ENCODE measurements at places on chromosomes 7 and 10.

- no peak for DNase-seq
Observed at GRCh38 chr10:120188950-120189349, 268.1 kb upstream of the PLPP4 start.

- DNase-seq, result no peak
Observed at GRCh38 chr7:2182461-2182860, 50.3 kb downstream of the MAD1L1 start.

DNA sequence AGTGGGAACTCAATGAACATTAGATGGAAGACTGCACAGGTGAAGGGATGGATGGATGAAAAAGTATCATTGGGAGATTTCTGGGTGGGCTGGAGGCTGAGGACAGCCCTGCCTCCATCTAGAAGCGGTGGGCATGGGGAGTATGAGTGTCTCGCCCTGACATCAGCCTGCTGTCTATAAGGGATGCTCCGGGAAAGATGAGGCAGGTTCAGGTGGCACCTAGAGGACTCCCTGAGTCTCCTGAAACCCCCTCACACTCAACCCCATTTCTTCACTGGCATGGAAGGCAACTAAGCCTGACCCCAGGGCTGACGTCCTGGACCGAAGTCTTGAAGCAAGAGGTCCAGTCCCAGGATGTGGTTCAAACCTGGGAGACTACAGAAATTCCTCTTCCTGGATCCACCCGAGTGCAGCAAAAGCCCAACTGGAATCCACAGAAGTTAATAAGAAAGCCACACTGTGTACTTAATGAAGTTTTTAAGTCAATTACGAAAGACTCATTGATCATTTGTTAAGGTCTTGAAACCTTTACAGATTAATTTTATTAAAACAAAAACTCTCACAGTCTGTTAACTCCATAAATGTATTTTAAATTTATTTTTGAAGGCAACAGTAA is 238.8 kb downstream of the EMX2 start:
- DNase-seq, result no peak

- no peak for DNase-seq
Observed at GRCh38 chr7:13024121-13024674, 336.8 kb downstream of the ARL4A start.

DNA sequence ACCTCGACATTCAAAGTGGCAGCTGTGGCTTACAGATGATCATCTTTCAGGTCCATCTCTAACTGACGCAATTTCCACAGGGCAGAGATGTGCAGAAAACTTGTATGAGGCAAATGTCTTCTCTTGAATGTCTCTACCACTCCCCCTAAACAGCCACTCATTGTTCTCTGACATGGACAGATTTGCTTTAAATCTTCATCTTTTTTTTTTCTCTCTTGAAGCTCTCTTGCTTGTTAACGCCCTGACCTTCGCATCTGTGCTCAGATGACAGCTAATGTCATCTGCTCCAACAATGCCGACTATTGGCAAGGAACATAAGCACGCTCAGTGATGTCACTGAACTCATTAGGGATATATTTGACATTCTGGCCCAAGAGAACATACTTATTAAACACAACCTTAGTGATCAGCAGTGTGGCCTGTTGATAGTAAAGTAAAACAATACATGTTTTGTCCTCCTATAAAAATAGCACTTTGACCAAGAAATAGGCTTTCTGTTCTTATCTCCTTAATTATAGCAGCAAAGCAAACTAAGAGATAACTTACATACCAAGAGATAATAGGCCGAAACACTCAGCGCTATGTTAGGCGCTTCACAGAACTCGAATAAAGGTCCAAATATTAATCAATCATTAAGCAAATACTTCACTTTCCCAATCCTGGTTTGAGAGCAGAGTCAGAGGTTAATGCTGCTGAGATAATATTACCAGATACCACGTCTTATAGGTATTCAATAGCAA is 583.5 kb downstream of the PARD3 start:
- no peak for DNase-seq

DNA sequence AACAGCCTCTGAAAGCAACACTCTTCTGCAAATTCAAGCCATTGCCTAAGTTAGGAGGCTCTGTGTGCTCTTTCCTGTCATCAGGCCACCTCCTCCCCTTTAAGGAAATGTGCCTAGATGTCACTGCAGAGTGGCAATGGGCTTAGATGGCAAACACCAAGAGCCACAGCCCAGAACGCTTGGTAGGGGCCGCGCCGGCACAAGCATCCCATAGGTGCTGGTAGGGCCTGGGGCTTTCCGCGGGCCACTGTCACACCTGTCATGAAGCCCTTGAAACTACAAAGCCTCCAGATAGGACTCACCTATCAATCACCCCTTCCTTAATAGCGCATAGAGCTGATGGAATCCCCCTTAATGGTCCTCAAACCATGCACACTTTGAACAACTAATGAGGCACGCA is 299.9 kb downstream of the GRID1 start:
- DNase-seq, result no peak

GRCh38 chr10:88999625-89000024 is 9.0 kb downstream of the FAS start:
- DNase-seq, result no peak

DNA sequence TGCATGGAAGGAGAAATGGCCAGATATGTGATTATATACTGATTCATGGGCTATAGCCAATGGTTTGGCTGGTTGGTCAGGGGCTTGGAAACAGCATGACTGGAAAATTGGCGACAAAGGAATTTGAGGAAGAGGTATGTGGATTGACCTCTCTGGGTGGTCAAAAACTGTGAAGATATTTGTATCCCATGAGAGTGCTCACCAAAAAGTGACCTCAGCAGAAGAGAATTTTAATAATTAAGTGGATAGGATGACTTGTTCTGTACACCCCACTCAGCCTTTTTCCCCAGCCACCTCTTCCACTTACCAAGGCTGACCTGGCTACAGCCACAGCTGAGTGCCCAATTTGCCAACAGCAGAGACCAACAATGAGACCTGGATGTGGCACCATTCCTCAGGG is 146.7 kb downstream of the GPR37 start:
- no peak for DNase-seq

DNA sequence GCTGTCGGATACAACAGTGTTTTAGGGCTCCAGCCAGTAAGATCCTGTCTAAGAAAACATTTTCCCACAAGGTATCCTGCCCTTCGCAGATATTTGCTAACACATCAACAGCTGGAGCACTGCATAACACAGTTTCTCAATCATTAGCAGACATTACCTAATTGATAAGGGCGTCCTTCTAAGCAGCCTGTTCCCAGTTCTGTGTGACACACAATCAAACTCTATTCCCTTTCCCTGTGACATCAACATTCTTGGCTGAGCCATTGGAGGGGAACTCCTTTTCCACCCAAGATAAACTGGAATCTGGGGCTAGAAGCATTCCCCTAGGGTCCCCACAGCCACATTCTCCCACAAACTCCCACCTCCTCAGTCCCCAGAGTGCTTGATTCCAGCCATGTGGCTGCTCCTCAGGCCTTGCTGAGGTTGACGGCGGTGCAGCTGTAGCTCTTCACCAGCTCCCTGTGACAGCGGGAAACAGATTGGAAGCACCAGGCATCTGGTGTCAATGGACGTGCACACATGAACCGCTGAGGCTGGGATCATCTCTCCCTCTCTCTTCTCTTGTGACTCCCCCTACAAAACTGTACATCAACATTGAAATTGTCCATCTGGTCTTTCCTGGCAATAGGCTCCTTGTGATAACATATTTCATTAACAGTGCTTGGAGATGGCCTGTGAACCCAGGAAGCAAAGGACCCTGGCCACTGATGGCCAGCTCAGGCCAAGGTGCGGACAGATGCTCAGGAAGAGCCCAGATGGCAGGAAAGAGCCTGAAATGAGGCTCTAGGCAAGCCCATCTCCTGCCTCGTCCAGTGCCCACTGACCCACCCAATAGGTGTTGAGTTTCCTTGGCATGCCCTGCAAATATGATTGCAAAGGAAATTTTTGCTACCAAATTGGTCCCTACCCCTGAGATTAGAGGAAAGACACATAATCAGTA is 131.1 kb upstream of the TBX20 start:
- no peak for DNase-seq

GRCh38 chr10:99329304-99329553 is at the start of gene CNNM1:
Gene CNNM1 (plus strand): TSS chr10:99329356. CDS start chr10:99329388, 32 bp downstream.
- DNase-seq, result no peak

DNA sequence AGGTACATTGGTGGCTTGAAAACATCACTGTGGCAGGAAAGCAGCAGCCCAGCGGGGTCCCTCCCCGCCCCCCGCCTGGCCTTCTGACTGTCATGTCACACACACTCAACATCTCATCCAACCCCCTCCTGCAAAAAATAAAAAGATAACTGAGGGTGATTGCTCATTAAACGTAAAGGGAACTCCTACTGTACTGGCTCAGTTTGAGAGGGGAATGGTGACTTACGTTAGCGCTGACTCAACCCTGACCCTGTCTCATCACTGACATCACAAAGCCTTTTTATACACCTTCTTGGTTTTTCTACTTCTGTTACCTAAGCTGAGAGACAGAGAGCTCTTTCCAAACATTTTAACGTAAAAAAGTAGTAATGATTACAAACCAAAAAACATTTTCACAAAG is 48.8 kb downstream of the ADARB2 start:
- DNase-seq, result no peak

- DNase-seq, result no peak
Observed at GRCh38 chr7:112692333-112692732, 97.9 kb downstream of the TMEM168 start.

- DNase-seq, result no peak
Observed at GRCh38 chr10:1735562-1735961, 1.8 kb downstream of the ADARB2 start.

- peak; percentile 46 for DNase-seq
Observed at GRCh38 chr7:76155938-76156337, 45.8 kb upstream of the SRRM3 start.

DNA sequence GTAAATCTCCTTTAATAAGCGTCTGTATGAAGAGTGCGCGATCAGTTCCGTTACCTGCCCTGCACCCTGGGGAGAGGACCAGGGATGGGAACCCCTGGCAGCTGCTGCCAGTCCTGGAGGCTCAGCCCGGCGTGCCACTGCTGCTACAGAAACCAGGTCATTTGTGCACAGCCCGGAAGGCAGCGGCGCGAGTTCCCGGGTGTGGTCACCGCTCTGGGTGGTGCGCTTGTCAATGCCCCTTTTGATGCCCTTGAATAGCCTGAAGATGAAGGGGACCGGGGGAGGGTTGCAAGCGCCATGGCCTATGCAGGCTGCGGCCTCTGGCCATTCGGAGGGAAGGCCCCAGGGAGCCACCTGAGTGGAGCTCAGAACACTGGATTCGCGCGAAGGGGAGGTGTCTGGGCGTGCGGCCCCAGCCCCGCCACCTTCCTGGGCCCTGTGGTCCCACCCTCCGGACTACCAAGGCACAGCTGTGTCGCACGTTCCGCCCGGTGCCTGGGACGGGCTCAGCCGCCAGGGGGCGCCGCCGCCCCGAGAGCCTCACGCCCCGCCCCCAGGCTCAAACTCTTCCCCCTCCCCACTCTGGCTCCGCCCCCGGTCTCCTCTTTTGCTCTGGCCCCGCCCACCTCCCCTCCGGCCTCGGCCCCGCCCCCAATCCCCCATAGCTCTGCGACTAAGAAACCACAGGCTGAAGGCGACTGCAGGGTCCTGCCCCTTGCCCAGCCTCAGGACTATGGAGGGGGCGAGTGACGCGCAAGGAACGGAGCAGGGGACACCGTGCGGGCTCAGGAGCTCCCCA is 16.5 kb downstream of the AP5Z1 start:
- DNase-seq, result no peak

DNA sequence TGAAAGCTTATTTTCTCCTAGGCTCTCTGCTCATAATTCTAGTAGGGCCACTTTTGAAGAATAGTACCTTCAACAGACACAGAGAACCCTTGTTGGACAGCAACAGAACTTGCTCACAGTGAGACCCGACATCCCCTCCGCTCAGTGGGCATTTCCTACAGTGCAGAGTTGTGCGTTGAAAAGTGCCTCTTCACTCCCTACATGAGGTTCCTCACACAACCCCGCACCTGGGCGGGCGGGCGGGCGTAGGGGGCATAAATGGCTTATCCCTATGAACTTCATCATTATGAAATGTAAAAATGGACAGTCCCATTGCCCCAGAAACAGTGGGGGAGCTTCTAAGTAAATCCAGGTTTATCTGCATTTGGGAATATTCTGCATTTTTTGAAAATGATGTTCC is 174.9 kb downstream of the MGMT start:
- DNase-seq, result no peak

DNA sequence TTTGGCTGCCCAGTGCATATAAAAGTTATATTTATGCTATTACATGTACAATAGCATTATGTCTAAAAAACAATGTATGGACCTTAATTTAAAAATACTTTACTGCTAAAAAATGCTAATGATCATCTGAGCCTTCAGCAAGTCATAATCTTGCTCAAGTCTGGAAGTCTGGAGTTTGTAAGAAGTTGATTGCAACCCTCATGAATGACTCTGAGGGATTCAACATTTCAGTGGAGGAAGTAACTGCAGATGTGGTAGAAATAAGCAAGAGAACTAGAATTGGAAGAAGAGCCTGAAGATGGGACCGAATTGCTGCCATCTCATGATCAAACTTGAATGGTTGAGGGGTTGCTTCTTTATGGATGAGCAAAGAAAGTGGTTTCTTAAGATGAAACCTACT is 13.0 kb upstream of the ADAMTS14 start:
- DNase-seq, result no peak

GRCh38 chr10:88228130-88228529 is 355.0 kb downstream of the RNLS start:
- DNase-seq, result no peak

DNA sequence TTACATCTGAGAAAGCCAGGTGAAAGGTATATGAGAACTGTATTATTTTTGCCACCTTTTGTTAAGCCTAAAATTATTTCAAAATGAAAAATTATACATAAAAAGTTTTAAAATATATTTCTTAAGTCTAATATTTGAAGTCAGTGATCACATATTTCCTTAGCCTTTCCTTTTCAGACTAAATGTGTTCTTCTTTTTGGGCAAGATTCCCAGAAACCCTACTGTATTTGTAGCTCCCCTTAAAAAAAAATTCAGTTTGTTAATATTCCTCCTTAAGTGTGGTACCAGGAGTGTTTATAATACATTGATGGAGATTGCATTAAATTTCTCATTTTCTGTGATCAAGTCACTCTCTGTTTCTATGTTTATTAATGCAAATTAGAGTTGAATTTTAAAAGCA is 22.8 kb downstream of the DNAJC1 start:
- no peak for DNase-seq

- DNase-seq, result no peak
Observed at GRCh38 chr10:105707603-105708002, 1066.5 kb downstream of the SORCS3 start.

GRCh38 chr7:75928568-75928914 is 13.6 kb downstream of the POR start:
- no peak for DNase-seq

GRCh38 chr10:84342584-84342983 is 14.2 kb downstream of the CCSER2 start:
- no peak for DNase-seq

GRCh38 chr10:80132299-80133139 is at the start of gene PLAC9:
Gene PLAC9 (plus strand): TSS chr10:80132730. CDS start chr10:80132763, 33 bp downstream.
- no peak for DNase-seq

DNA sequence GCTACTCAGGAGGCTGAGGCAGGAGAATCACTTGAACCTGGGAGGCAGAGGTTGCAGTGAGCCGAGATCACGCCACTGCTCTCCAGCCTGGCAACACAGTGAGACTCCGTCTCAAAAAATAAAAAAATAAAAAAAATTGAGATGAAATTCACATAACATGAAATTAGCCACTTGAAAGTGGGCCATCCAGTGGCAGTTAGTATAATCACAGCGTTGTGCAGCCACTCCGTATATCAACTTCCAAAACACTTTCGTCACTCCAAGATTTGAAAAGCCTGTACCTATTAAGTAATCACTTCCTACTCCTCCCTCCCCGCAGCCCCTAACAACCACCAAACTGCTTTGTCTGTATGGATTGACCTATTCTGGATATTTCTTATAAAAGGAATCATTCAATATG is 20.7 kb upstream of the CACUL1 start:
- DNase-seq, result no peak
